ENCODE measurements at places on chromosomes 11 and 22. TPM values are rescaled to one million over a fixed set of nuclear protein-coding genes. Genes with fewer than 3 reads are reported as not detected.

DNA sequence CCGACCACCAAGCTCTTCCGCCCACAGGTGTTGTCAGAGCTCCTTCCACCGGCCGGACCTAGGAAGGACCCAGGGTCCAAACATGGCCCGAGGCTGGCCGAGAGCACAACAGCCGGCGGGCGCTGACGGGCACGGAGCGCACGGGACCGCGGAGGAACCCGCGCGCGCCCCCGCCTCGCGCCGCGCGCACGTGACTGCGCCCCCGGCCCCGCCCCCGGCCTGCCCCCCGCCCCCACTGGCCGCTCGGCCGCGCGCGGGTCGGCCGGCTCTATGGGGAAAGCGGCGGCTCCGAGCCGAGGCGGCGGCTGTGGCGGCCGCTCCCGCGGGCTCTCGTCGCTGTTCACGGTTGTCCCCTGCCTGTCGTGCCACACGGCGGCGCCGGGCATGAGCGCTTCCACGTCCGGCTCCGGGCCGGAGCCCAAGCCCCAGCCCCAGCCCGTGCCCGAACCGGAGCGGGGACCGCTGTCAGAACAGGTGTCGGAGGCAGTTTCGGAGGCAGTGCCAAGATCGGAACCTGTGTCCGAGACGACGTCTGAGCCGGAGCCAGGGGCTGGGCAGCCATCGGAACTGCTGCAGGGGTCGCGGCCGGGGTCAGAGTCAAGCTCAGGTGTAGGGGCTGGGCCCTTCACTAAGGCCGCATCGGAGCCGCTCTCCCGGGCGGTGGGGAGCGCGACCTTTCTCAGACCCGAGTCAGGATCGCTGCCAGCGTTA, at the start of gene OSBP2:
OSBP2 (plus strand) TSS at position 235 of the 711 bp plus-strand sequence; CDS start at position 271, 36 bp downstream.
- peak within 1 kb of the TSS; percentile 74 for H3K4me3 ChIP-seq
- no peaks in the 10 kb centered on the region for H3K27me3 ChIP-seq
- DNase-seq: peak; percentile 44

DNA sequence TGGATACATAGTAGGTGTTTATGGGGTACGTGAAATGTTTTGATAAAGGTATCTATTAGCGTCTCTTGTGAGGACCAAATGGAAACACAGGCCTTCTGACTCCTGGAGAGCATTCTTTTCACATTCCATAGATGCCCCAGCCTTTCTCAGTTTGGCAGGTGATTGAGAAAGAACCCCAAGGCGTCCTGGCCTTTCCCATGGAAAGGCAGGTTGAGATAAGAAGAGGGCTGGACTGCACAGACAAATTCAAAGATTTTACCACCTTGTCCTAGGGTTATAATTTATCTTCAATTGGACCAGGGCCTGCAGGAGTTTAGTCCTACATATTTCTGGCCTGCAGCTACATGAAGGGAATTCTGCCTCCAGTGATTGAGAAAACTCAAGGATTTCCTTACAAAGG, 661 bp upstream of the OLFML1 start:
- no peak for DNase-seq
- no peaks in the 10 kb centered on the region for H3K4me1 ChIP-seq
- H3K27me3 ChIP-seq: no peaks in the 10 kb centered on the region
- no peak overlapping the region for H3K4me3 ChIP-seq

GRCh38 chr11:69588270-69588669, 52.7 kb upstream of the CCND1 start:
- H3K27ac ChIP-seq: no peak overlapping the region
- H3K4me1 ChIP-seq: no peaks in the 10 kb centered on the region
- no peak overlapping the region for H3K4me3 ChIP-seq
- H3K36me3 ChIP-seq: no peaks in the 10 kb centered on the region

GRCh38 chr11:1648653-1649420, 19.3 kb downstream of the KRTAP5-5 start:
- no peaks in the 10 kb centered on the region for H3K36me3 ChIP-seq
- no peak for DNase-seq

- H3K27me3 ChIP-seq: no peaks in the 10 kb centered on the region
- no peak overlapping the region for H3K27ac ChIP-seq
- no peaks in the 10 kb centered on the region for H3K4me1 ChIP-seq
- DNase-seq: no peak
- no peaks in the 10 kb centered on the region for H3K36me3 ChIP-seq
These were observed 1085.9 kb downstream of the TBC1D22A start for GRCh38 chr22:47848184-47848920.

GRCh38 chr22:25494774-25495173, 69.7 kb upstream of the GRK3 start:
- H3K36me3 ChIP-seq: no peaks in the 10 kb centered on the region
- no peak overlapping the region for H3K27ac ChIP-seq
- DNase-seq: no peak
- H3K4me1 ChIP-seq: no peaks in the 10 kb centered on the region

- DNase-seq: no peak
- H3K27me3 ChIP-seq: peaks cover 16% of the 10 kb centered on the region
- H3K27ac ChIP-seq: no peak overlapping the region
These were observed 232.8 kb downstream of the GRIK4 start for GRCh38 chr11:120744016-120744994.

GRCh38 chr11:2768471-2769408, 68.9 kb upstream of the KCNQ1OT1 start:
- H3K27me3 ChIP-seq: no peaks in the 10 kb centered on the region
- DNase-seq: no peak
- H3K27ac ChIP-seq: no peak overlapping the region
- no peaks in the 10 kb centered on the region for H3K36me3 ChIP-seq
- no peak overlapping the region for H3K4me3 ChIP-seq
- no peaks in the 10 kb centered on the region for H3K4me1 ChIP-seq

DNA sequence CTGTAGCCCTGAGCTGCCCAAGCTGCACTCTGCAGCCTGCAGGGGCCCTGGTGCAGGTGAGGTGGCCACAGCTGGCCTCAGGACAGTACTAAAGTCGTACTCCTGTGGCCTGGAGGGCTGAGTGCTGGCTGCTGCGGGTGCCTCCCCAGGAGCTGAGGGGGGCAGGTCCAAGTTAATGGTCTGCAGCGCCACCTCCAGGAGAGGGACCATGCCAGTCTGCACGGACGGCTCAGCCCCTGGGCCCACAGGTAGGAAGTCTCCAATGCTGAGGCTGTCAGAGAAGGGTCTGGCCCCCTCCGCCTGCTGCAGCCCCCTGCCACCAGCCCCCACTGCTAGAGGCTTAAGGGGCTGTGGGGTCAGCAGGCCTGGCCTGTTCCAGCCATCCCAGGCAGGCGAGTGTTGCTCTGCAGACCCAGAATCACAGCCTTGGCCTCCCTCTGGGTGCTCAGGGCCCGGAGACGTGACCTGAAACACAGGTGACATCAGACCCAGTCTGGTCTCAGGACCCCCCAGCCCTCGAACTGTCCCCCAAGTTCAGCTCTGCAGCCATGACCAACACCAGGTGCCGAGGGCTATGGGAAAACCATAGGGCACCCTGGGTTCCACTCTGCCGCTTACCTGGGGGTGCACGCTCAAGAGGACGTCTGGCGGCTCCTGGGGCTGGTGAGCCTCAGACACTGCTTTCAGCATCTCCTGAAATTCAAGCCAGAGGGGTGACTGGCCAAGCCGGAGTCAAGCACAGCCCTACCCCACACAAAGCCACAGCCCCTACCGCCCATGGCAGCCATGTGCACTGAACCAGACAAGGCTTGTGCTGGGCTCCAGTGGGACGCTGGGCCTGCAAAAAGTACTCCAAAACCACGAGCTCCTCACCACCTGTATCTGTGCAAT, 20.8 kb downstream of the SELENOO start:
- H3K36me3 ChIP-seq: peaks cover 19% of the 10 kb centered on the region
- no peak for DNase-seq
- H3K27me3 ChIP-seq: no peaks in the 10 kb centered on the region
- H3K4me1 ChIP-seq: no peaks in the 10 kb centered on the region
- H3K27ac ChIP-seq: no peak overlapping the region

GRCh38 chr11:105524286-105524685, 85.6 kb upstream of the GRIA4 start:
- H3K27me3 ChIP-seq: no peaks in the 10 kb centered on the region
- no peak overlapping the region for H3K27ac ChIP-seq
- DNase-seq: no peak
- H3K36me3 ChIP-seq: no peaks in the 10 kb centered on the region

MS4A4E gene
- total RNA-seq: 0.82 TPM

RFPL2 gene
- not detected for total RNA-seq

Data from psoas muscle (tissue), 8 donors.